CD4-positive, alpha-beta T cell treated with Interleukin-17A for 4 hours (primary cell): ENCODE measurements at places on chromosomes 7 and 10.

DNA sequence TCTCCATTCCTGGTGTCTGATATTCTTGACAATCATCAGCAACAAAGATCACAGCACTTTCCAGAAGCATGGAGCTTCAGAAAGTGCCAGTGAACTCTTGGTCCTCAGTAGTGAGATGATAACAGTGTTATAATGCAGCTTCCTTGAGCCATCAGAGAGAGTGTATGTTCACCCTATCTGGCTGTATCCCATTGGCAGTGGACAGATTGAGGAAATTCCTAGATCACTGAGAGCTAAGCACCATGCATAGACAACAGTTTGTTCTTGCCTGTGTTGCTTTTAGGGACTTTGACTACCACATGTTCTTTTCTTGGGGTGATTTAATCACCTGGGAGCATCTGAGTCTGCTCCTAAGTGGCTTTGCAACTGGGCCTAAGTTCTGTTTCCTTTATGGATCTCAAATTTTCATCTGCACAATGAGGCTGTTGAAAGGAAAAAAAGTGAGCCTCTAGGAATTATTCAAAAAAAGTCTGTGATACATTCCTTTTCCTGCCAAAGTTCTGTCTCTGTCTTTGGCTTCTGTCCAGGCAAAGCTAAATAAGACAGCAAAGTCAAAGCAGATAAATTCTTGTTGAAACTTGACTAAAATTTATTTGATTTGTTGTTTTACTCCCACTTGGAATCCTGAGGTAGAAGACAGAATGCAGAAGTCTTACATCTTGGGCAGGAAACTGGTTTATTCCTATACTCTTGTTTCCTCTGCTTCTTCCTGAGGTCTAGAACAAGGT lies 14.5 kb upstream of the ZNF282 start:
- no peak for DNase-seq

DNA sequence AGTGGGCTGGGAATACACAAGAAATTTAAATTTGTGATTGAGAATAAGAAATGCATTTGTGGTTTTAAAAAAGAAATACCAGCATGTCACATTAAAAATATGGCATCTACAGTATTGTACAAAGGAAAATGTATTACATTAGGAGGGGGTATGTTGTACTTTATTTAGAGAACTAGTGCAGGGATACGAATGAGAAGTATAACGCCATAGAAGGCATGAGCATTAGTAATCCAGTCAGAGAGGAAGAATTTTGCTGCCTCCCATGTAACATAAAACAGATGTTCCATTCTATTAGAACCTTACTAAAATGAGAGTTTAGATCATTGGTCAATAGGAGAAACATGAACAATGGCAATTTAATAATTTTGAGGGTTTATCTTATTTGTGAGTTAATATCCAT lies 182.2 kb downstream of the ADK start:
- DNase-seq = no peak

- no peak for DNase-seq
These were observed 12.0 kb downstream of the AFAP1L2 start for GRCh38 chr10:114392112-114392835.

- DNase-seq = no peak
These were observed 27.9 kb downstream of the WIPI2 start for GRCh38 chr7:5217851-5218331.

- DNase-seq = no peak
These were observed 15.6 kb upstream of the CRHR2 start for GRCh38 chr7:30697719-30698460.

DNA sequence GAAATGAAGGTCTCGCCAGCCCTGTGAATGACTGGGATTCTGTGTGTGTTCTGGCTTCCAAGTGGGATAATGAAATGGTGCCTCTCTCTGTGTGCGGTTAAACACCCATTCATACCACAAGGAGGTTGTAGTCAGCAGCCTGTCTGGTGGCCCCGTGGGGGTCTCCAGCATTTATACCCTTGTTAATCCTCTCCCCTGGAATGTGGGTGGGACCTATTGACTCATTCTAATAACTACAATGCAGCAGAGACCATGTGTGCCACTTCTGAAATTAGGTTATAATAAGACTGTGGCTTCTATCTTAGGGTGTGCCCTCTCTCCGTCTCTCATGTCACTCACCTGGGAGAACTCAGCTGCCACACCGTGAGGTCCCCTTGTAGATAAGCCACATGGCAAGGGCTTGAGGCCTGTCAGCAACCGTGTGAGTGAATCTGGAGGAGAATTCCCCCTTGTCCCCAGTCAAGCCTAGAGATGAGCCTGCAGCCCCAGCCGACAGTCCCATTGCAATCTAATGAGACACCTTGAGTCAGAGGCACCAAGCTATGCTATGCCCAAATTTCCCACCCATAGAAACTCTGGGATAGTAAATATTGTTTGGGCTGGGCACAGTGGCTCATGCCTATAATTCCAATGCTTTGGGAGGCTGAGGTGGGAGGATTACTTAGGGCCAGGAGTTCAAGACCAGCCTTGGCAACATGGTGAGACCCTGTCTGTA lies 106.8 kb downstream of the GALNT17 start:
- no peak for DNase-seq

DNA sequence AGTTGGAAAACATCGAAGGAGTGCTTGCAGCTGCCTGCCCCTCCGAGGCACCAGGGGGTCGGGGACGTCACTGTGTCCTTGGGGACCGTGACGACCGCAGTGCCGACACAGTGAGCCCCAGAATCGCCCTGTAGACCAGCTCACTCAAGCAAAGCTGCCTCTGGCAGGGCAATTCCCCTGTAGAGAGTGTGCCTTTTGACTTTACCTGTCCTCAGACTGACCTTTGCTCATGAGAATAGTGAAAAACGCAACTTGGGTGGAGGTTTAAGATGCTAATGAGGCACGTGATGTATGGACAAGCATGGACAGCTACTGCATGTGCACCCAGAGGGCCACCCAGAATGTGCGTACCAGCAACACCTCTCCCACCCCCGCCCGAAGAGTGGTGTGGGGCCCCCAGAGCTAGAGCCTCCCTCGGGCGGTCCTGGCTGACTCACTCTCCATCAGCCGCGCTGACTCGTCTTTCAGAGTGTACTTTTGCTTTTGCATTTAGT lies 271.9 kb downstream of the ADARB2 start:
- DNase-seq = no peak

DNA sequence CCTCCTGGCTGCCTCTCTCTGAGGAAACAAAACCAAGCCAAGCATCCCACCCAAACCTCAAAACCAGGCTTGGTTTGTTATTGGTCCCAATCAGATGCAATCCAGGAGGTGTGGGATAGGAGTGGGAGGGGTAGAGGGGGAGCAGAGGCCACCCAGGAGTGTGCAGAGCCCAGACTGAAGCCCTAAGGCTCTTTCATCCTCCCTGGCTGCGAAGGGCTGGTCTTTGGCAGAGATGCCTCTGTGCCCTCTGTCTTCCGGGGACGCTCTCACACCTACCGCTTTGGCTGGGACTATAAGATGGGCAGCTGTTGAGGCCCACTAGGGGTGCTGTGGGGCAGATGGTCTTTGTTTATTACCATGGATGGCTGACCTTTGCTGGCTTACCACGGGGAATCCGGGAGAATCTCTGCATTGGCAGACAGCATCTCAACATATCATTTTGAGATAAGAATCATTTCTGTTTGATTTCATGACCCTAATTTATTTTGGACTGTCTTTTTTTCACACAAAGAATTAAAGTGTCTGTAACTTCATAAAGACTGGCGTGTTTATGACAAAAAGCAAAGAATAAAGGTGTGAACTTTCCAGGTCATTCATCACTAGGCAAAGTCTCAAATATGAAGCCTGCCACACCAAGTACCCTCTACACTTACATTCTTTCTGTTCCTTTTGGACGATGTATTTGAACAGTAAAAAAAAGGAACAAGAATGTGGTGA lies 6.5 kb upstream of the DENND2A start:
- DNase-seq = peak; percentile 46

DNA sequence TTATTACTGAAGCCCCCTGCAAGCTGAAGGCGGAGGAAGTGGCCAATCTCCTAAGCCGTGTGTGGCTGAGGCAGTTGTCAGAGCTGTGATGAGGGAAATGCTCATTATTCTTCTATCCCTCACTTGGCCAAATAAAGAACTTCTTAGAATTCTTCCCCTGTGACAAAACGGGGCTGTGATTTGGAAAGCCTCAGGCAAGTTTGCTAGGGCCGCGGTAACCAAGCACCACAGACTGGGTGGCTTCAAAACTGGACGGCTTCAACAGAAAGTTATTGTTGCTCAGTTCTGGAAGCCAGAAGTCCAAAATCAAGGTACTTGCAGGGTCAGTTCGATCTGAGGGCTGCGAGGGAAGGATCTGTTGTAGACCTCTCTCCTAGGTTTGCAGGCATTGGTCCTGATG lies 72.3 kb upstream of the STEAP1B start:
- DNase-seq = no peak

DNA sequence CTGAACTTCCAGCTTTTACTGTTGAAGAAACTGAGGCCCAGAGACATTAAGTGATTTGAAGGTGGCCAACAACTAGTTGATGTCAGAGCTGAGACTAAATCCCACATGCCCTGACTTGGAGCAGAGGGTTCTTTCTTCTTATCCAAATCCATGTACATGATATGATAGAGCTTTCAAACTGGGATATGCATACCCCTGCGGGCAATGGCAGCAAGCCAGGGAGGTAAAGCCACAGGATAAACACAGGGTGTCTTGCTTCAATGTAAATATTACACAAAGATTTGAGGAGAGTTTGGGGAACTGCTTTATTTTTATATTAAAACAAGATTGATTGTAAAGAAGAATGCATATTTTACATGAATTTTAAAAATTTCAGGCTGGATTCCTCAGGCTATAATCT lies 2.3 kb upstream of the LRRC72 start:
- DNase-seq = no peak

- no peak for DNase-seq
These were observed 615.9 kb upstream of the FOXK1 start for GRCh38 chr7:4066206-4066605.

DNA sequence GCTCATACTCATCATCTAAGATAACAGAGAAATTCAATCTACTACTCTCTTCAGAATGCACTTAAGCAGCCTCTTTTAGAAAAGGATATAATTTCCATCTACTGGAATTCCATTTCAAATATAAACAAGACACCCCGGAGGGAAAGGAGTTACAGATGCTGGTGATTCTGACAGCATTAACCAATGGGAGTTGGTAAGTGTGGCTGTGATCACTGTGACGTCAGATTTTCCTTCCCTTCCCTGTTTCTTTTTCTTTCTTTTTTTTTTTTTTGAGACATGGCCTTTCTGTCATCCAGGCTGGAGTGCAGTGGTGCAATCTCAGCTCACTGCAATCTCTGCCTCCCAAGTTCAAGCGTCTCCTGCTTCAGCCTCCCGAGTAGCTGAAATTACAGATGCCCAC lies 106.6 kb downstream of the ACTR3B start:
- DNase-seq = no peak

DNA sequence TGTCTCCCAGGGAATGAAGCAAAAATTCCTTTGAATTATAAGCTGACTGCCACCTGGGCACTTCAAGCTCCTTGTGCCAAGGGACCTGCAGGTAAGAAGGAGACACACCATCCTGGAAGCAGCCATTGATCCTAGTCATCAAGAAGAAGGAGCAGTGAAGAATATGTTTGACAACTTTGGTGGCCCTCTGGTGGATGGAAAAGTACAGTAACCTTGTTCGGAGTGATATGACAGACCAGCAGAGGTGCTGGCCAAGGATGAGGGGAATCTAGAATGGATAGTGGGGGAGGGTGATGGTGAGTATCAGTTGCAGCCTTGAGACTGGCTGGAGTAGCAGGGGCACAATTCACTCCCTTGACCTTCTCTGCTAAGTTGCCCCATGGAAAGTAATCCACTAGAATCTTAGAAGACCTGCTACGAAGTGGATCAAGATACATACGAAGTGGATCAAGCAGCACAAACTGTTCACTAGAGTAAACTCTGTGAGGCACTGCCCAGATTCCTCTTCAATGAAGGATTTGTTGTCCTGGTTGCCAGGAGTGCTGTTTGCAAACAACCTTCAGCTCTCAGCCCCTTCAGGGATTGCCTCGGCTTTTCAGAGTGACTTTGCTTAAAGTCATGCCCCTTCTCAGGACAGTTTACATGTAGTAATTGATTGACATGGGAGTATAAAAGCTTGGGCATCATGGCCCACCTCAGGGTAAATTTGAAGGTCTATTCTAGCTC lies 44.8 kb upstream of the ORC5 start:
- DNase-seq = no peak

- no peak for DNase-seq
These were observed 99.1 kb downstream of the UNCX start for GRCh38 chr7:1331561-1332467.

- DNase-seq = no peak
These were observed 288.8 kb downstream of the USP6NL start for GRCh38 chr10:11322698-11323097.

- no peak for DNase-seq
These were observed 132.9 kb downstream of the BICC1 start for GRCh38 chr10:58645416-58646146.

DNA sequence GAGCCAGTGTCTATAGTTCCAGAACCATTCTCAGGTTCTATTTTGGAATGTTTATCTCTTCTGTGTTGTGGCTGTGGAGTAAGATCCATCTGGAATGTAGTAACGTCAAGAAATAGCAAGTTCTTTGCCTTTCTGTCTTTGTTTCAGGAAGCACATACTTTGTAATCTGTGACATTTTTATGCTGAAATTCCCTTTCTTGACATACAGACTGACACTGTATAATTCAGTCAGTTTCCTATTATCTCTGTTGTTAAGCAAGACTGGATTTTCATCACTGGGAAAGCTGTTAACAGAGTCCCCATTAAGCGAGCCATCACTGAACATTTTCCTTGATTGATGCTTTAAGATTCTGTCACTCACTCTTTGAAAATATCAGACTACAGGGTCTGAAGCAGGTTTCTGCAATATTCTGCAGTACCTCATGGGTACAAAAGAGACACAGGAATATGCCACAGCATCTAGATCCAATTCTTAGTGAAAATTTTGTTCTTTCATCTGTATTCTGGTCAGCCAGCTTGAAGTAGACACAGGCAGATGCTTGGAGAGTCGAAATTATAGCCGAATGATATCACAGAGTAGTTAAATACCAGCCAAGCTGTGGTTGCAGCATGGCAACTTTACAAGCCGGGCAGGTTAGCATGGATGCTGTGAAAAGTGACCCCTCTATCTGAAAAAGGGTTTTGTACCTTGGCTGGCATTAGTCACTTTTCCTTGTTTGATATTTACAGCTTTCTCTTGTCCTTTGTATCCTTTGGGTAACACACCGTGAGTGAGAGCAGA lies 62.6 kb downstream of the CACNB2 start:
- no peak for DNase-seq

GRCh38 chr10:29026065-29026797 lies 262.6 kb upstream of the LYZL1 start:
- DNase-seq = no peak

GRCh38 chr10:78568620-78569019 lies 500.1 kb upstream of the ZMIZ1 start:
- no peak for DNase-seq

- DNase-seq = no peak
These were observed 131.3 kb downstream of the GLI3 start for GRCh38 chr7:42105554-42106358.

- no peak for DNase-seq
These were observed 61.6 kb downstream of the CCDC71L start for GRCh38 chr7:106599343-106599698.

GRCh38 chr7:52726493-52726892 lies 308.9 kb upstream of the POM121L12 start:
- DNase-seq = no peak
